CD14-positive monocyte (primary cell): ENCODE measurements at places on chromosomes 7 and 10.

GRCh38 chr7:132207211-132207610, 369.1 kb downstream of the PLXNA4 start:
- DNase-seq: no peak

GRCh38 chr10:124605001-124605370, 139.2 kb downstream of the FAM53B start:
- no peak for DNase-seq

DNA sequence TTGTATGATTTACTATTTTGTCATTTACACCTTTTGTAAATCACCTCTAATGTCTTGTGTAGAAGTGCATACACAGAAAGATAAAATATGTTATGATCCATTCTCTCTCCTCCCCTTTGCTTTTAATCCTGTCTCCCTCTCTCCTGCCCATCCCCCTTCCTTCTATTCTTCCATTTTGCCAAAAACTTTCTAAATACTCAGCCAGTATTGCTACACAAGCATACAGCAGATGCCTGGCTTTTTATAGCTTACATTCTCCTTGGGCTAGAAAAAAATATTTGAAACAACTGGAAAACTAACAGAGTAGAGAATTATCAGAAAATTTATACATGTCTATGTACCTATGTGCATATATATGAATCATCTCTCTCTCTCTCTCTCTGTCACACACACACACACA, 308.7 kb upstream of the BMPER start:
- no peak for DNase-seq

- no peak for DNase-seq
Observed at GRCh38 chr7:159098811-159099655, 45.6 kb downstream of the VIPR2 start.

GRCh38 chr7:157292770-157293412, 43.9 kb upstream of the DNAJB6 start:
- no peak for DNase-seq

DNA sequence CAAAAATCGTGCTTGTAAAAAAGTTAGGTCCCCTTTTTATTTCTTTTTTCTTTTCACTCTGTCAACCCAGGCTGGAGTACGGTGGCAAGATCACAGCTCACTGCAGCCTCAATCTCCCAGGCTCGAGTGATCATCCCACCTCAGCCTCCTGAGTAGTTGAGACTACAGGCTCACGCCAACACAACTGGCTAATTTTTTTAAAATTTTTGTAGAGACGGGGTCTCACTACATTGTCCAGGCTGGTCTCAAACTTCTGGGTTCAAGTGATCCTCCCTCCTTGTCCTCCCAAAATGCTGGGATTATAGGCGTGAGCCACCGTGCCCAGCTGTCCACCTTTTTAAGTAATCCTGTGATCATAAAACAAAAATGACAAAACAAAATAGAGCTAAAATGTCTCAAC, 19.4 kb upstream of the ARHGAP12 start:
- no peak for DNase-seq

- DNase-seq: no peak
Observed at GRCh38 chr7:38375453-38375852, 102.0 kb upstream of the TARP start.

DNA sequence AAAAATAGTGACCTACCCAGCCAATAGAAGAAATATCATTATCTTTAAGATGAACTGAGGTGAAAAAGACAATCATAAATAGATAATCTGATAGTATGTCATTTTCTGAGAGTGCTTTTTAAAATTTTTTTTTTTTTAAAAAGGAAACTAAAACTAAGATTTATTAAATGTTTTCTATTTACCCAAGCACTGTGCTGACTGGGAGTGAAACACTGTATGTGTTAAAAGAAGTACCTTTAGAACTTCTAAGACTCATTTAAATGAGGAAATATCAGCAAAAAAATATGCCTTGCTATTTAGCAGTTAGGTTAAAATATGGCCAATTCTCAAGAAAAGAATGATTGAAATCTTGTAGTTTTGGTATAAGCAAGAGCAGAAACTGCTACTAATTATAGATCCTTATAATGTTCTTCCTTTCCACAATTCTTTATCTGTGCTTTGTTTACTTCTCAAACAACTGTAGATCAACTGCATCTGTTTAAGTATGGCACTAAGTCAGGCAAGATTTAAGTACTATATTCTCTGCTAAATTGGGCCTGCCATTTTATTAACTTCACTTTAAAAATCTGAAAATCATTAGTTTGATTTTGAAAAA, 39.5 kb upstream of the WNT2 start:
- DNase-seq: no peak

- peak; percentile 54 for DNase-seq
Observed at GRCh38 chr7:140494867-140495266, 15.6 kb upstream of the MKRN1 start.

- DNase-seq: no peak
Observed at GRCh38 chr7:121916211-121916610, 43.2 kb downstream of the PTPRZ1 start.

GRCh38 chr7:43782768-43783555, 24.5 kb downstream of the BLVRA start:
- no peak for DNase-seq

DNA sequence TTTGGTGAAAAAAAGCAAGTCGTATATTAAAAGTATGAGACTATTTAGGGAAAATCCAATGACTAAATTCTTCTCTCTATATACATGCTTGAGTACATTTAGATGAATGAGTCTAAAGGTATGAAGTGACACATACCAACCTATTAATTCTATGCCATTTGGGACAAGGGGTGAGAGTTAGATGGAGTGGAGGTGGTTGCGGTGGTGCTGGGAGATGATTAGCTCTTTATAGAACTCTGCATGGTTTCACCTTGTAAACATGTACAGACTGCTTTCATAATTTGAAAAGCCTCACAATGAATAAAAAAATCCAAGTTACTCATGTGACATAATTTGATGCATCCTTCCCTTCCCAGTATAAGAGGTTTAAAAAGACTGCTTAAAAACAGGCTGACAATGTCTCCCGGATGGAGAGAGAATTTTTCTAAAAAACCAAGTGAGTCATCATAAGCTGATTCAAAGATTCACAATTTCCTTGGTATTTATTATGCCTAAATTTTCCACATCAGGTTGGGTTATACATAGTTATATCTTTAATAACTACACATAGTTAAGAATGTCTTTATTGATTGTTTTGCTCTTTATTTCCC, 572.8 kb downstream of the REEP3 start:
- no peak for DNase-seq

GRCh38 chr10:73905256-73906020, 5.5 kb upstream of the PLAU start:
- DNase-seq: peak; percentile 90

DNA sequence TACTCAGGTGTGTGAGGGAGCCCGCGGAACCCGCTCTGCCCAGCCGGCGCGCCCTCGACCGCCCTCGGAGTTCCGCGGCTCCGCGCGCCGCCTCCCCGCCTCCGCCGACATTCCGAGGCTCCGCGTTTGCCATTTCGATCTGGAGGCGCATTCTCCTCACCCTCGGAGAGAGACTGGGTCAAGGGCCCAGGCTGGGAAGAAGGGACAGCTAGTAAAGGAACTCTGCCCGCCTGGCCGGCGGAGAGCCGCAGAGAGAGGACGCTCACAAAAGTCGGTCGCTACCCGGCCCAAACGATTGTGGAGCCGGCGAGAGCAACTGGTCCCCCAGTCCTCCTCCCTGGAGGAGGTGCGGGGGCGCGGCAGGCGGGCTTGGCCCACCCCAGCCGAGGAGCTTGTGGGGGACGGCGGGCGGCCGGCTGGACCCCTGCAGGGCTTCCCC, 74.5 kb upstream of the LEP start:
- no peak for DNase-seq

GRCh38 chr10:85193796-85194195, 865.4 kb downstream of the CCSER2 start:
- no peak for DNase-seq

GRCh38 chr7:69598487-69599285, 411 bp downstream of the AUTS2 start:
- DNase-seq: no peak

- DNase-seq: no peak
Observed at GRCh38 chr7:158603773-158604755, 16.4 kb upstream of the PTPRN2 start.

- no peak for DNase-seq
Observed at GRCh38 chr10:5078547-5079180, 15.6 kb upstream of the AKR1C3 start.

- no peak for DNase-seq
Observed at GRCh38 chr7:112201839-112202238, 4.4 kb downstream of the DOCK4 start.

DNA sequence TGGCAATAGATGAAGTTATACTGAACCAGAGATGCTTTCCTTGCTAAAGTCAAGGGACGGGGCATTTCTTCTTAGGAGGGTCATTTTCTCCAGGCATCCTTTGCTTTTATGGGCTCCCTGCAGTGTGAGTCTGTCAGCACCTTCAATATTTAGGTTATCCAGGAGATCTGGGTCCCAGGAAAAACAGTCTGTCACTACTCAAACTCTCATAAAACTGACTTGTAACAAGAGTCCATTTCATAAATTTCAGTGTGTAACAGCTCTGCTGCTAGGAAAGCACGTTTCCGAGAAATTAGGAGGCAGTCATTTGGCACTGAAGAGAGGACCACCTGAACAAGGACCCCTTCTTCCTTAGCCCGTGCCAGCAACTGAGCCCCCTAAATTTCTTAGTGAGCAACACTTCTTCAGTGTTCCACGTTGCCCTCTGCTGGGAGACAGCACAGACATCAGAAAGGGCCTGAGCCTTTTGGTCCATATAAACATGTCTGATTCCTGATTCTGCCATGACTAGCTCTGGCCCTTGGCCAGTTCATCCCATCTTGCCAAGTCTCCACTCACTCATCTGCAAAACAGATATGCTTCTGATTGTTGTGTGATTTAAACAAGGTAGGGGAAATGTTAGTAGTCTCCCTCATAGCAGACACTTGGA, 7.2 kb downstream of the GCC1 start:
- no peak for DNase-seq

- no peak for DNase-seq
Observed at GRCh38 chr10:37865264-37865663, 7.9 kb upstream of the ZNF248 start.
